Stimulated activated CD4-positive, alpha-beta T cell treated with anti-CD3 and anti-CD28 coated beads, Interleukin-15, amount 100 ng/mL, for 48 hours (primary cell): ENCODE measurements at places on chromosomes 7 and 10.

DNA sequence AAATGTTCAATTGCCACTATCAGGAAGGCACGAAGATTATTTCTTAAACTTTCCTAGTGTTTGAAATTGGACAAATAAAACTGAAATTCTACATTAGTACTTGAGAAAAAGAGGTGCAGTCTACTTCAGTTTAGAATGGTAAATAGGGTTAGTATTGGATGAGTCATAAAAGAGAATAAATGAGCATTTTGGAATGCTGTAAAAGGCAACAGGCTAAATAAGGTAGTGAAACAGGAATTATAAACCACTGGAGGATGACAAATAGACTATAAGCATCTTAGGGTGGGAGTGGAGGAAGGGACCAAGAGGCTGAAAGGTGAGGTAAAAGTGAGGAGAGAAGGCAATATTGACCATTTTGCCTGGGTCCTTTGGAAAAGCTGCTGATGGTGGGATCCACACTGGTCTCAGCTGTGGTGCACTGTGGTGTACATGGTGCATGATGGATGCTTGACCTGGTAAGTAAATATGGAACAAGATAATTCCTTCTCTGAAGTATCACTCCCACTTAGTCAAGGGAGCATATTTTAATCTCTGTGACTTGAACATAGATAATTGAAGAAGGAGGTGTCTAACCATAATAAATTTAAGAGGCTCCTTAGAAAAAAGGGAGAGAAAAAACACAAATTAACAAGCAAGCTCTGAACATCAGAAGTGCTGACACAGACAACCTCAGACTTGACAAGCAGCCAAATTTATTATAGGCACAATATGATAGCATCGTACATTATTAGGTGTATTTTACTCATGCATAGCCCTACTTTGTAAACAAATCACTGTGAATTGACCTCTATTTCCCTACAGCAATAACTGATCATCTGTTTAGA is 76.4 kb upstream of the SCIN start:
- no peak for DNase-seq

DNA sequence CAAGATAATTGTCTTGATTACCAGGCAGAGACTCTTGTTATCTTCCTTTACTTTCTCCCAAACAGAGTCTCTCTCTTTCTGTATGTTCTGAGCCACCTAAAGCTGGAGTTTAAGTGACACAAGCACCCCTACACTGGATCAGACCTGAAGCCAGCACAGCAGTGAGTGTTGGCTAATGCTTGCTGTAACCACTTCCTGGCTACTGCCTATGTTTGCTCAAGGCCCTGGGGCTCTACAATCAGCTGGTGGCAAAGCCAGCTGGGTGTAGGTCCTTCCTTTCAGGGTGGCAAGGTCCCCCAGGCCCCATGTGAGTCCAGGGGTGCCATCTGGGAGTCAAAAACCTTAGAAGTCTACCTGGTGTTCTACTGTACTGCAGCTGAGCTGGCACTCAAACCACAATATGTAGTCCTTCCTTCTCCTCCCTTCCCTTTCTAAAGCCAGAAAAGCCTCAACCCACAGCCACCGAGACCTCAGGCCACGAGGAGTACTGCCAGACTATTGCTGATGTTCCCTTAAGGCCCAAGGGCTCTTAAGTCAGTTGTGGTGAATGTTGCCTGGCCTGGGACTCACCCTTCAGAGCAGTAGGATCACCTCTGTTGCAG is 416.3 kb downstream of the ADRA2A start:
- DNase-seq = no peak

DNA sequence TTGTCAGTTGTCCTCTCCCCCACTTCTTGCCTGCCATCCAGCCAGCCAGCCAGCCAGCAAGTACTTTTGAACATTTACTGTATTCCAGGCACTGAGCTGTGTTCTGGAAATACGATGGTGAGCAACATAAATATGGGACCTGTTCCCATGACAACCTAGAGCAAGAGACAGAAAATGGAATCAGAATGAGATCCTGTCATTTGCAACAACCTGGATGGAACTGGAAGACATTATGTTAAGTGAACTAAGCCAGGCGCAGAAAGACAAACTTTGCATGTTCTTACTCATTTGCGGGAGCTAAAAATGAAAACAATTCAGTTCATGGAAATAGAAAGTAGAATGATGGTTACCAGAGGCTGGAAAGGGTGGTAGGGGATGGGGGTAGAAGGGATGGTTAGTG is 140.7 kb downstream of the ICA1 start:
- no peak for DNase-seq

GRCh38 chr7:101553771-101554445 is 75.2 kb downstream of the MYL10 start:
- no peak for DNase-seq

GRCh38 chr7:542713-543500 is 23.3 kb upstream of the PDGFA start:
- no peak for DNase-seq

GRCh38 chr7:158953912-158954311 is 97.6 kb downstream of the DYNC2I1 start:
- no peak for DNase-seq

DNA sequence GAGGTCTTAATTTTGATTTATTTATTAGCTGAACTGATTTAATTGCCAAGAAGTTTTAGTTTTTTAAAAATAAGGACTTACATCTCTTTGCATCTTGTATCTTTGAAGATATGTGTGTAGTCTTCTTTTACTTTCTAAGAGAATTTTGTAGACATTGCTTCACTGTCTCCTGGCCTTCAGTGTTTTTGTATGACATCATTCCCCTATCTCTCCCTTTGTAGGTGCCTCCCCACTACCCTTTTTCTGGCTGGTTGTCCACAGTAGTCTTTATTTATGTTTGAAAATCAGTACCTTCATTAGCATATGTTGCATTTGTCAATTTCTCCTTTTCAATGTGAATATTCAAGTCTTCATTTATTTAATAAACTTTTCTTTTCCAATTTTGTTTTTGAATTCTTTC is 64.1 kb upstream of the RAB18 start:
- no peak for DNase-seq

DNA sequence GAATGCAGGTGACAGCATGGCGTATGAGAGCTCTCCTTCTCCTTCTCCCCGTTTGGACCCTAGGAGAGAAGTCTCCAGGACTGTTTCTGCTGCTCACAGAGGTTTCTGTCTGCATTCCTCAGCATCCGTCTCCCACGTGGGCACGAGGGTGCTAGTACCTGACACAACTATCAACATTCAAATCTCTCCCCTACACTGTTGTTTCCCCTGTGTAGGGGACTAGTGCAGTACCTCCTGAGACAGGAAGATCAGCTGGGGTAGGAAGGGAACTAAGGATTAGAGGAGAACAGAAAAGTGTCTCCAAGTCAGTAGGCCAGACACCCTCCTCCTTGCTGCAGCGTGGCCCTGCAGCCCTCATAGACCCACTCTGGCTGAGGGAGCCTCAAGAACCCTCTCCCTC is 29.0 kb downstream of the STOX1 start:
- no peak for DNase-seq

DNA sequence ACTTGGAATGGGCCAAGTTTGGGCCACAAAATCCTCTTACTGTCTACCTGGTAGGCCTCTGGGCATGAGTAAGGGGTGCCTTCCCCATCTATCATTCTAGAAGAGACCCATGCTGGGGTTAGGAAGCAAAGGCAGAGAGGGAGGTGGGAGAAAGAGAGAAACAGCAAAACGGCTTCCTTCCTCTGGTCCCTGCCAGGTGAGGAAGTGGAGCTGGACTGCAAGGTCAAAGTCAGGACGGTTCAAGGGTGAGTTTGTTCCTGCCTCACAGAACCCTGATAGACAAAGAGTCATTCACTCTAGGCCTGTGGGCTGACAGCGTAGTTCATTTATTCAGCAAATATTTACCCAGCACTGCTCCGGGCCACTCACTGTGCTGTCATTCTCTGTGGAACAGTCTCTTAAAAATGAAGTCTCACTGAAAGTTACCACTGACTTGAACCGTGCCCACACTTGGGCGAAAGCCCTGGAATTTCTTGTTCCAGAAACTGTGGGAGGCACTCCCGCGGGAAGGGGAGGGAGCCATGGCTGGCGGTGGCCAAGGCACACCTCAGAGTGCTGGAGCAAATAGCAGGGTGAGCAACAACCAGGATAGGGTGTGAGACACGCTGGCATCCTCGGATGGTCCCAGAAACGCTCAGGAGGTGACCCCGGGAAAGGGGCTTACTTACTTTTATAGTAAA is 26.2 kb upstream of the ECHDC3 start:
- no peak for DNase-seq

- DNase-seq = no peak
Observed at GRCh38 chr7:129675521-129675920, 64.0 kb downstream of the NRF1 start.

- DNase-seq = no peak
Observed at GRCh38 chr7:21828841-21829240, 116.9 kb downstream of the CDCA7L start.

DNA sequence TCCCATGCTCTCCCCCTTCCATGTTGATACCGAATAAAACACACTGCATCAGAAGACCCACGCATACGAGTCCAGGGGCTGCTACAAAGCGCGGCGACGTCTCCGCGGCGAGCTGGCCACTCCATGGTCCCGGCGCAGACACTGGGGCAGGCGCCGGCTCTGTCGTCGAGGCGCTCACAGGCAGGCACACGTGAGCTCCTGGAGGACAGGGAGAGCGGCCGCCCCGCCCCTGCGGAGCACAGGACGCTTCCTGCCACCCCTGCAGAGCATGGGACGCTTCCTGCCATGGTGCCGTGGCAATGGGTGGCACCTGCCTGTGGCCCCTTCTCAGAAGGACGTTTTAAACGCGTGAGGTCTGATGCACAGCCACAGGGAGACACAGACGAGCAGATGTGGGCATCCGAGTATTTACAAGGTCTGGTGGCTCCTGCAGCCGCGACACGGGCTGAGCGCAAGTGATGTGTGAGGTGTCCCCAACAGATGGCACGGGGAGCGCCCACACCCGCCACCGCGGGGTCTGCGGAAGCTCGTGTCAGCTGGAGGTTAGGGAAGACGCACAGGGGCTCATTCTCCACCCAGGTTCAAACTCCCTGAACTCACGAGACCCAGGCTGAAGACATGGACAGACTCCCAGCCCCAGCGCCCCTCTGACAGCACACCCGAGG is 21.4 kb upstream of the GPR146 start:
- DNase-seq = no peak

- no peak for DNase-seq
Observed at GRCh38 chr10:42872865-42873435, 90.4 kb downstream of the BMS1 start.

DNA sequence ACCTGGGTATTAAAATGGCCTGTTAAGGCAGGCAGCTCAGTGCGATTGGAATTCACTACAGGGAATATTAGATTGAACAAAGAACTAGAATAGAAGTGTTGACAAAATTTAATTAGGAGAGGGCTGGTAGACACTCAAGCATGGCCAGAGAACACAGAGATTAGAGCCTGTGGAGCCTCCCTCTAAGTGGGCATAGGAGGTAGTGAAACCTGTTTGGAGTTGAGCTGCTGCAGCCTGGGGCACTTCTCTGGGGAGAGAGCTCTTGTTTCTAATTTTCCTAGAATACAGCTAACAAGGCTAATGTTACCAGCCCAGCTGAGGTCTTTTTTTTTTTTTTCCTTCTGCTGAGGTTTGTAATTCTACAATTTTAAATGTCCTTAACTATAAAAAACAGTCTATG is 46.4 kb downstream of the TMEM168 start:
- DNase-seq = no peak

DNA sequence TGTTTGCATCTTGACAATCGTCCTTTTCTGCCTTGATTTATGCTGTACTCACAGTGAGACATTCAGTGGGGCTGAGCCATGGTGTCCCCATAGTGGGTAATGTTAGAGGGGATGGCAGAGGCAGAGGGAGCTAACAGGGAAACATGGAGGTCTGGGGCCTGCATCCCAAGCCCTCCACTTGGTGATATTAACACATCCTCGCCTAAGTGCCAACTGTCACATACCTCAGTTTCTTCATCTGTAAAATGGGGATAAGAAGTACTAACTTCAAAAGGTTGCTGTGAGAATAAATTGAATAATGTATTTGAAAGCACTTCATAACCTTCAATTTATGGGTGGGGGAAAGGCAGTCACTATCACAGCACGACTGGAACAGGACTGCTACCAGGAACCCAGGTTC is 27.8 kb downstream of the RPP38 start:
- no peak for DNase-seq

DNA sequence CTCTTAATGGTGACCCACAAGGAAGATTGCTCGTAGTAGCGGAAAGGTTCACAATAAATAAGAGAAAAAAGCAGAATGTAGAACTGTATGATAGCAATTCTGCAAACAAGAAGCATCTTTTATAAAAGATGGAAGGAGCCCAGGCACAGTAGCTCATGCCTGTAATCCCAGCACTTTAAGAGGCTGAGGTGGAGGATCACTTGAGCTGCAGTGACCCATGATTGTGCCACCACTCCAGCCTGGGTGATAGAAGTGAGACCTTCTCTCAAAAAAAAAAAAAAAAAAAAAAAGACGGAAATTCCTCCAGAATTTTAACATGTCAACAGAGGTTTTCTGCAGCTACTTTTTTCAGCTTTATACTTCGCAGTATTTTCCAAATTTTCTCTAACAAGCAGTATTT is 13.2 kb downstream of the GATAD1 start:
- DNase-seq = no peak

- no peak for DNase-seq
Observed at GRCh38 chr7:12196386-12196785, 14.7 kb upstream of the TMEM106B start.

DNA sequence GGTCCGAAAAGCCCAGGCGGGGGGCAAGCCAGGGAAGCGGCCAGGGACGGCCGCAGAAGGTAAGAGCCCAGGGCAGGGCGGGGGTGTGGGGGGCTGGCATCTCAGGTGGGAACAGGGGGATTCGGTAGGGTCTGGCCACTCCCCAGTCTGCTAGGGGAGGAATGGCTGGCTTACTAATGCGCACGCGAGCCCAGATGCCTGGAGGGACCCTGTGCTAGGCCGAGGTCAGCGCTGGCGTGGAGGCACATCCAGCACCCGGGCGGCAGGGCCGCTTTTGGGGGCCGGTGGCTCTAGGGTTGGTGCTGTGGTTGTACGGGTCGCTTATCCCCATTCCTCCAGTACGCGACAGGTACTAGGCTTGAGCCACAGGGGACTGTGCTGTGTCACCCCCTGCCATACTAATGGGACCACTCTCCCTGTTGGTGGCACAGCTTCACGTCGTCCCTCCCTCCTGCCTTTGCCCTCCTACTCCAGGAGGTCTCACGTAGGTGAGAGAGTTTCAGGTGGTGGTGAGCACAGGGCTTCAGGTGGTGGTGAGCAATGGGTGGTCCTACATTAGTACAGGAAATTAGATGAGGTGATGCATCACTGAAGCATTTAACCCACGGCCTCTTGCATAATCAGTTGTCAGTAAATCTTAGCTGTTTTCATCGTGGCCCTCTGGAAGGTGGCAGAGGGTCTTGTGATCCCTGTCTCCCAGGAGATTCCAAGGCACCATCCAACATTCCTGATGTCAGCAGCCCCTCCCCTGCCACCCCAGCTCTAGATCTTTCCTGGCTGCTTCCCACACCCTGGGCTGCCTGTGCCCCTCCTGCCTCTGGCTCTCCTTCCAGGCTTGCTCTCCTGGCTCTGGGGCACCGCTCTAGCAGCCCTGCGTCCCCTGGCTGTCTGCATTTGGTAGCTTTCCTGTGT is 971 bp downstream of the AEBP1 start:
- DNase-seq = no peak

GRCh38 chr10:117936141-117936540 is 110.6 kb downstream of the RAB11FIP2 start:
- DNase-seq = no peak
